KG1 (cell line): ENCODE measurements at places on chromosomes 5 and 9.
A peak's percentile ranks its signal among the peaks of the same experiment; 100 is the strongest.

- no peak for DNase-seq
Observed at GRCh38 chr5:166377756-166378155, 1913.7 kb upstream of the WWC1 start.

GRCh38 chr5:17951392-17952169 is 317.3 kb downstream of the TAF11L14 start:
- DNase-seq = no peak

GRCh38 chr9:35277628-35278359 is 116.0 kb downstream of the UNC13B start:
- no peak for DNase-seq

- no peak for DNase-seq
Observed at GRCh38 chr5:82847562-82847961, 229.6 kb downstream of the TMEM167A start.

GRCh38 chr9:17116400-17116837 is 18.4 kb upstream of the CNTLN start:
- peak; percentile 32 for DNase-seq

GRCh38 chr5:111834926-111835599 is 78.1 kb upstream of the NREP start:
- DNase-seq = no peak

DNA sequence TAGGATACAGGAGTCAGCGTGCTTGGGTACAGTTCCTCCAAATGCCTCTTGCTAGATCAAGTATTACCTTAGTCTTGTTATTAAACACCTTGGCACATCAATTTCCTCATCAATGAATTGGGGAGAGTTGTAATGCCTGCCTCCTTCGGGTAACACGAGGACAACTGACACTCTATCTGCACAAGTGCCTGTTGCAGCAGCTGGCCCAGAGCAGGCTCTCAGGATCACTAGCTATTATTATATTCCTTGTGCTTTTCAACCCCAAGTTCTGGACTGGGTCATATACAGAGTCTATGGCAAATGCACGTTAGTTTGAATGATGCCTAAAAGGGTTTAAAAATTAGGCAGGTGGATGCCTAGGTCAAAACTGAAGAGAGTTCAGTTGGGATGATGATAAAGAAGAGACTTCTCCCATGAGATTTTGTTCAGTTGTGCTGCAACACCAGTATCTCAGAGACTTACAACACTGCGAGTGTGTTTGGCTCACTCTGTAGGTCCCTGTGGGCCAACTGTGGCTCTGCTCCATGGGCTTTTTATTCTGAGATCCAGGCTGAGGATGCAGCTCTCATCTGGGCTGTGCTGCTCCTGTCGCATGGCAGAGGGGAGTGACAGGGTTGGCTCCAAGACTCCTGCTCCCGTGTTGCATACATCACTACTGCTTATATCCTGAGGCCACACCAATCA is 41.1 kb upstream of the TEX48 start:
- DNase-seq = no peak

DNA sequence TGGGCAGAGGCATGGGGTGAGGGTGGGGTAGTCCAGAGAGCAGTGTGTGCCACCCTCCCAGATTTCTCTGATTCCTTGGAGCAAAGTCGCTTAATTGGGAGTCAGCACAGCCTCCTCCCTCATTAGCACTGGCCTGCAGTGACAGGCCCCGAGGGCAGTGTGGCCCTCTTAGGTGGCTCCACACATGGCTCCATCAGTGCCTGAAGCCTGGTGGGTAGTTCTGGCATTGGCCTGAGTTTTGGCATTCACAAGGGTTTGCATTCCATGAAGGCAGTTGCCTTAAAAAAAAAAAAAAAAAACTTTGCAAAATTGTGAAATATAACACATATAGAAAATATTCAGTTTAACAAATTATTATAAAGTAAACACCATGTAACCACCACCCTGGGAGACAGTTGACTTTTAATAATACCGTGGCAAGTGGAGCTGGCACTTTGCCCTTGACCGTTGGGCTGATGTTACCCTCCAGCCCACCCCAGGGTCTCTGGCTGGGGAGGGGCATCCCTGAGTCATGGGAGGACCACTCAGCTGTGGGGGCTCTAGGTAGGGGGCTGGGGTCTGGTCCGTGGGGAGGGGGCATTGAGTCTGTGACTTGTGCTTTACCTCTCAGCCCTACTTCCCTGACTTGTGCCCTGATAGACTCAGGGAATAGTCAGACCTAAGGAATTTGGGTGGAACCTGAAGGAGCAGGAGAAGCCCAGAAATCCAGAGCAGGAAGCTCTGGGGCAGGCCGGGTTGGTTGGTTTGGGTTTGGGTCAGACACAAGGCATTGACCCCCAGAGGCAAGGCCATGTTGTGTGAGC is 51.3 kb upstream of the PITX1 start:
- no peak for DNase-seq

DNA sequence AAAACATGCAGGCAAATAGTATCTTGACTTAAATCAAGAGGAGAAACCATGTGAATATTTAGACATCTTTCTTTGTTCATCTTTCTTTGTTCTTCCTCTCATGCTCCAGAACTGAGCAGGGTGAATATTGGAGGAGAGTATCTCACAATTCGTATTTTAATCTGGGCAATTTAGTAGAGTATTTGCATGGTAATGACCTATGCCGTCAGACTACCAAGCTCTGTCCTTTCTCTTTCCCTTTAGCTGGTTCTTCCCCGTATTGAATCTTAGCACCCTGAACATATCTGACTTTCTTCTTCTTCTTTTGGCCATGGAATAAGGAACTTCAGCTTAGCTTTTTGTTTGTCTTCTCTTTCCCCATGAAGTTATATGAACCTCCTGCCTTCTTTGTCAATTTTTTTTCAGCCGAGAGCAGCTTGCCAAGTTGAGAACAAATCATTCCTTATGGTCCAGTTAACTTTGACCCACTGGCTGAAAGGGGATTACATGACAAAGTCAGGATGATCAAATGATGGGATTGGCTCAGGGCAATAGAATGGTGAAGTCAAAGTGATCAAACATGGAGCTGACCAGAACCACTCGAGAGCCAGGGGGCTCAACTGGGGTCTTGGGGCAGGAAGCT is 95.8 kb downstream of the DAPK1 start:
- no peak for DNase-seq

DNA sequence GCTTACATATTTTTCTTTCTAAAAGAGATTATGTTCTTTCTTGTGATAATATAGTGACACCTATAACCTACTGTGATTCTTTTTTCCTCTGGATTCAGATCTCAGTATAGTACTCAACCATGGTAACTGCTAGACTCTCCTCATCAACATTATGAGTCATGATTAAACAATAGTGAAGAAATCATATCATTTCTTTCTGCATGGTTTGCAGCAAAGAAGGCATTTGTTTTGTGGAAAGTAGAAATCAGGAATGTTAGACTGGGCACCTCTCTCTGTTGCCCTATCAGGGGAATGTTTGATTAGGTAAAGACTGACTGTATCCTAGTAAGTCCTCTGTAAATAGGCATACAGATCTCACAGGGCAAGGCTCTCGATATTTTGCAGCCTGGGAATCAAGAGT is 25.6 kb upstream of the SMC2 start:
- DNase-seq = no peak

DNA sequence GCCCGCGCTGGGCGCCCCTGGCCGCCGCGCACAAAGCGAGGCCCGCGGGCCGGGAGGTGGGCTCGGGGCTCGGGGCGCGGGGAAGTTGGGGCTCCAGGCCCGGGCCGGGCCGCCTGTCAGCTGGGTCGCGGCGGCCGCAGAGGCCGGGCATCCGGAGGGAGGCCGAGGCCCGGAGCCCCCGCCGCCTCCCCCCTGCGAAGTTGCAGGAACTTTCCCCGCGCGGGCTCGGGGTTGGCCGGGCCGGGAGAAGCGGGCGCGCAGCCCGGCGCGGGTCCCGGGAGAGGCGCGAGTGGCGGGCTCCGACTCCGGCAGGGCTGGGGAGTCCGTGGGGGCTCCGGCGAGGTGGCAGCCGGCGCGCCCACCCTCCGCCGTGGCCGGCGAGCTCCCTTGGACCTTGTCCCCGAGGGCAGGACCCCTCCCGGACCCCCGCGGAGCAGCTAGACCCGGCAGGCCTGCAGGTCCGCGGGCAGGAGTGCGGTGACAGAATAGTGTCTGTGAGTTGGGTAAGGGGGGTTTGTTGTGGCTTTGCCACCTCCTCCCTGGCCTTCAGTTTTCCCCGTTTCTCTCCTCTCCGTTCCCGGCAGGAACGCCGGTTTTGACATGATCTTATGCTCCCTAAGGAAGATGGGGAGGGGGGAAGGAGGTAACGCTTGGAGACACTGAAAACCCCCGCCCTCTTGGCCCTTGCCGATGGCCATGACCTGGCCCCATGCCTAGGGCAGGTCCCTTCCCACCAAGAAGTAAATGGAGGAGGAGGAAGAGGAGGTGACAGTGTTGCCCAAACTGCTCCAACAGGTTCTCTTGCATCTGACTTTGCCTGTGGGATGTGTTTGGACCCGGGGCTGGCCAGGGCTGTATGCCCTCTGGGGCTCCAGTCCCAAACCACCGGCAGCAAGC is 942 bp downstream of the PHF2 start:
- DNase-seq = no peak

DNA sequence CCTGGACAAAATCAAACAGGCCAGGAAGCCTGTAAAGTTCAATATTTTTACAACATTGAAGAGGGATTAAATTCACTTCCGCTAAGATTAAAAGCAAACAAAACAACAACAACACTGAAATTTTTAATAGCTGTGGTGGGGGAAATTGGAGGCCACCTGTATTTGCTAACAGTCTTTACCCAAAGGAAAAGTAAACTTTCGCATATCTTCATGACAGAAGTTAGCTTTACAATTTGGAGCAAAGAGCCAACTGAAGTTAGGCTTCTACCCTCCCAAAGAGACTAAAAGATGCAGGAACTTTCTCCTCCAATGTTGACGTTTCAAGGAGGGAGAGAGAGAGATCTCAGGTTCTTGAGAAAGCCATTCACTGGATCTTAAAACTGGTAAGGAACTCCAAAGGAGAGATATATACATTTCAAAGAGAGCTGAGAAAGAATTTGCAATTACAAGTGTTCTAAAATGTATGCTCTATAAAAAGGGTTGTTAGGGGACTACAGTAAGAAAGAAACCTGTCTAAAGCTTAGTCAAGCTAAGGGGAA is 349.2 kb upstream of the CDH9 start:
- DNase-seq = no peak

GRCh38 chr9:136901516-136902258 is 15.4 kb downstream of the TRAF2 start:
- DNase-seq = no peak

- DNase-seq = no peak
Observed at GRCh38 chr5:73912821-73913271, 286.9 kb downstream of the ARHGEF28 start.

GRCh38 chr9:114112778-114113584 is 13.9 kb upstream of the KIF12 start:
- DNase-seq = no peak

GRCh38 chr5:5026409-5026785 is 113.7 kb upstream of the ADAMTS16 start:
- DNase-seq = no peak

GRCh38 chr5:122517091-122517490 is 205.1 kb downstream of the SNCAIP start:
- DNase-seq = no peak

DNA sequence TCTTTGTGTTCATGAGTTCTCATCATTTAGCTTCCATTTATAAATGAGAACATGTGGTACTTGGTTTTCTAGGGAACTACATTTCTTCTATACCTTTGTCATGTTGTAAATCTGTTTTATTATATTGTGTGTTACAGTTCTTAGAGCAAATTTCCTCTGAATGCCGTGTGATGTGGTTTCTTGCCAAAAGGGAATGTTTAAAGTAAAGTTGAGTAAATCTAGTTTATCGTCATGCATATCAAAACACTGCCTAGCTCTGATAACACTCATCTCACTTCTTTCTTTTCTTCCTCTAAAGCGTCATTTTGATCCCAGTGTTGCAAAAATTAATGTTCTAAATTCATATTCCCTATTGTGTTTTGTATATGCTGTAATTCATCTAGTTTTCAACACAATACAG is 295.4 kb upstream of the HAPLN1 start:
- no peak for DNase-seq

DNA sequence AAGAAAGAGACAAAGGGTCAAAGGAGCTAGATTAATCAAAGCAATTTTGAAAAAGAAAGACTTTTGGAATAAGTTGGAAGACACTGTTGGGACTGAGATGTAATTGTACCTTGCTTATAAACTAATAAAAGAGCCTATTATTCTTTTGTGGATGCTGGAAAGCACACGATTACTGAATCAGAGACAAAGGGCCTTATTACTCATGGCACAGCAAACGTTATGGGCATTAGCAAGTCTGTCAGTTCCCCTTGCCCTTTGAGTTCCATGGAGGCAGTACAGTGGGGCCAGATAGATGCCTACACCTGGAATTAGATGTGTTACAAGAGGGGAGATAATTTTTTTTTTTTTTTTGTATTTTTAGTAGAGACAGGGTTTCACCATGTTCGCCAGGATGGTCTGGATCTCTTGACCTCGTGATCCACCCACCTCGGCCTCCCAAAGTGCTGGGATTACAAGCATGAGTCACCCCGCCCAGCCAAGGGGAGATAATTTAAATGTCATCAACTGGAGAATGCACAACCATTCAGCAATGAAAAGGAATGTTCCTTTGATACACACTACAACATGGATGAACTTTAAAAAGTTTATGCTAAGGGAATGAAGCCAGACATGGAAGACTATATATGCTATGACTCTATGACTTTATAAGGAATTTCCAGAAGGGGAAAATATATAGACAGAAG is 128.9 kb downstream of the STARD4 start:
- DNase-seq = no peak

DNA sequence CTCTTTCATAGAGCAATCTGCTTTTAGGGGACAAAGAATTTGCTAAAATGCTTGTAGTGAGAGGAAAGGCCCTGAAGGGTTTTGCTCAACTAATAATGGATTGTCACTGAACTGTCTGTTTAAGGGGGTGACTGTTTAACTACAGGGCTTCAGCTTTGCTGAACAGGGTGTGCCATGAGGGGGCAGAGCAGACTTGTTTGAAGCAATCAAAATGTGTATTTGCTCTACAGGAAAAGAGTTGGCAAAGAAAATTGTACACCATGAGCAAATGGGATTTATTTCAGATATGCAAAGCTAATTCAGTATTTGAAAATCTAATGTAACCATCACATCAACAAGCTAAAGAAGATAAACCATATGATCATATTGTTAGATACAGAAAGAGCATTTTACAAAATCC is 154.3 kb downstream of the GABRG2 start:
- no peak for DNase-seq

- no peak for DNase-seq
Observed at GRCh38 chr5:10932426-10932825, 171.4 kb upstream of the DAP start.

GRCh38 chr9:17723656-17724055 is 144.8 kb downstream of the SH3GL2 start:
- DNase-seq = no peak

- DNase-seq = no peak
Observed at GRCh38 chr5:152083231-152083630, 158.6 kb upstream of the GLRA1 start.

GRCh38 chr5:59937633-59938032 is 44.1 kb upstream of the PDE4D start:
- no peak for DNase-seq

GRCh38 chr5:139982975-139983240 is 60.2 kb downstream of the NRG2 start:
- DNase-seq = no peak

GRCh38 chr5:79845448-79846197 is 145.4 kb downstream of the MTX3 start:
- DNase-seq = no peak

- no peak for DNase-seq
Observed at GRCh38 chr9:638152-638551, 203.3 kb upstream of the DMRT1 start.

- DNase-seq = no peak
Observed at GRCh38 chr5:74526111-74526510, 114.4 kb downstream of the ENC1 start.
